ENCODE measurements at places on chromosomes 16 and 17. TPM values are rescaled to one million over a fixed set of nuclear protein-coding genes. Genes with fewer than 3 reads are reported as not detected.
A peak's percentile ranks its signal among the peaks of the same experiment; 100 is the strongest.

- no peak for DNase-seq
Observed at GRCh38 chr16:67275321-67275720, 4.0 kb upstream of the PLEKHG4 start.

GRCh38 chr17:2963332-2964027, 99.9 kb downstream of the OR1D5 start:
- DNase-seq = no peak

- DNase-seq = no peak
Observed at GRCh38 chr17:81891303-81891552, 158 bp downstream of the ALYREF start.

The HBA1 gene
- 54.8 TPM for total RNA-seq

GRCh38 chr17:73069841-73070240, 22.6 kb downstream of the SLC39A11 start:
- DNase-seq = no peak

DNA sequence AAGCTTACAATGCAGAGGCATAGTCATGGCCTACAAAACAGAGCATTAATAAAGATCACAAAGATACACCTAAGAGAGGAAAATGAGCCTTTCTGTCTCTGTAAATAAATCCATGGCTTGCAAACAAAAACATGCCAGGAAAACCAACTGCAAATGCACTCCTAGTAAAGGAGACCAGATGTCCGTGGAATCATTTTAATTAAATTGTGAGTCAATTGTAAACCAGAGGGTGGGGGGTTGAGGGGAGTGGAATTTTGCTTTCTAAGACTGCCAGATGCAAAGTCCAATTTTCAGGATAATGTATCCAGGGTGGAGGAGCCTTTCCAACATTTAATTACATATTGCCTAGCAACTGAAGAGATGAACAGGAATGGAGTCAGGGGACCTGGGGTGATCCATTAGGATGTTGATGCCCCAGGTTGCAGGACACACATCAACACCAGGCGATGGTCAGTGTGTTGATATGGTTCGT, 390.3 kb upstream of the CCL2 start:
- DNase-seq = no peak

DNA sequence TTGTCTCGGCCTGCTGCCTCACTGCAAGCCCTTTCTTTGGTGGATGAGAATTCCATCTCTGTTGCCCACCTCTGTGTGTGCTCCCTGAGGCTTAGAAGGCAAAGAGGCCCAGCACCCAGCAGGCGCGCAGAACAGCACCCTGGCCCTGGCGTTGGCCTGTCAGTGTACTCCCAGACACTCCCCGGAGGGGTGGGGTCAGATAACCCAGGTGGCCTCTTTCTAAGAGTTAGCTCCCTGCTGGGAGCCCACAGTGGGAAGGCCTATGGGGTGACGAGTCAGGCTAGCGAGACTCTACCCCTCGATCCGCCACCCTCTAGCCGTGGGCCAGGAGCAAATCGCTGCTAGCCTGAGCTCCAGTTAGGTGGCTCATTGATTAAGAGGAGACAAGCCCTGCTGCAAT, 38.1 kb downstream of the SRL start:
- no peak for DNase-seq

The FBXW10 gene
- total RNA-seq = 0.86 TPM

- DNase-seq = no peak
Observed at GRCh38 chr16:25219070-25219737, 2.5 kb downstream of the AQP8 start.

DNA sequence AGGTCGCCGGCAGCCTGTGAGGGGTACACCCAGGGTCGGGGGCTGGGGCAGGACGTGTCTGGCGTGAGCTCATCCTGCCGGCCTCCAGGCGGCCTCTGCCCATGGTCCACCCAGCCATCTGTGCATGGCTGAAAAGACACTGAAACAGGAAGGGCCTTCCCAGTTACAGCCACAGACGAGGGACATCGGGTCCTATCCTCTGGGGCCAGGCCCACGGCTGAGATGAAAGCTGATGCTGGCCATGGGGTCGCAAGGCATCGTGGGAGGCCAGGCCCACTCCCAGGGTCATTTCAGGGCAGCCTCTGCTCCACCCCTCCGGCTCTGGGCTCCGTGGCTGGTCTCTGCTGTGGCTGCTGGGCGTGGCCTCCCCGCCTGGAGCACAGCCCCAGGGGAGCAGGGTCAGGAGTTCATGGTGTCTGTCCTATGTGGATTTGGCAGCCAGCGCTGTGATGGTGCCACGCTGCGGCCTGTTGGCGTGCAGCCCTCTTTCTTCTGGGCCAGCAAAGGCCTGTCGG, 16.6 kb upstream of the ATP6V0C start:
- DNase-seq = no peak

GRCh38 chr17:49556223-49556943, 19.3 kb upstream of the NXPH3 start:
- DNase-seq = peak; percentile 72

The GRB2 gene
- total RNA-seq = 94.3 TPM

DNA sequence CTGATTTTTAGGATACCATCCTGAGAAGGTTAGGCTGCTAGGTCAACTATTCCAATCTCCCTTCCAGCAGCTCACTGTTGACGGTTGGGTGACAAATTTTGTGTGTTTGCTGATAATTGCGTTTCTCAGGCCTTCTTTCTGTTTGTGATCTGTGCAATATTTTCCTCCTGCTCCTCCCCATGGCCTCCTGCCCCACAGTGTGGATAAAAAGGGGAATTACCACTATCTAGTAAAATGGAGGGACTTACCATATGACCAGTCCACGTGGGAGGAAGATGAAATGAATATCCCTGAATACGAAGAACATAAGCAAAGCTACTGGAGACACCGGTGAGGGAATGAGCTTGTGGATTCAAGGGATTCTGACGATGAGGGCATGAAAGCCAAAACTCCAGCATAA, 9.2 kb downstream of the CHD3 start:
- no peak for DNase-seq

DNA sequence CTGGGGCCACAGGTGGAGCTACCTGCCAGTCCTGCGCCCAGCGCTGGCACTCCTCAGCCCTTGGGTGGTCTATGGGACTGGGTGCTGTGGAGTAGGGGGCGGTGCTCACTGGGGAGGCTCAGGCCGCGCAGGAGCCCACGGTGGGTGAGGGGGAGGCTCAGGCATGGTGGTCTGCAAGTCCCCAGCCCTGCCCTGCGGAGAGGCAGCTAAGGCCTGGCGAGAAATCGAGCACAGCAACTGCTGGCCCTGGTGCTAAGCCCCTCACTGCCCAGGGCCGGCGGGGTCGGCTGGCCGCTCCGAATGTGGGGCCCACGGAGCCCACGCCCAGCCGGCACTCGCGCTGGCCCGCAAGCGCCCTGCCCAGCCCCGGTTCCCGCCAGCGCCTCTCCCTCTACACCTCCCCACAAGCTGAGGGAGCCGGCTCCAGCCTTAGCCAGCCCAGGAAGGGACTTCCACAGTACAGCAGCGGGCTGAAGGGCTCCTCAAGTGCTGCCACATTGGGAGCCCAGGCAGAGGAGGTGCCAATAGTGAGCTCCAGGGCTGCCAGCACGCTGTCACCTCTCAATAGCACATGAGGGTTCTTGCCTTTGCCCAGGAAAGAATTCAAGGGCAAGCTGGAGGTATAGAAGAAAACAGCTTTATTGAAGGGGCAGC, 11.0 kb upstream of the EEF2KMT start:
- DNase-seq = no peak

The VMO1 gene
- 3.9 TPM for total RNA-seq

DNA sequence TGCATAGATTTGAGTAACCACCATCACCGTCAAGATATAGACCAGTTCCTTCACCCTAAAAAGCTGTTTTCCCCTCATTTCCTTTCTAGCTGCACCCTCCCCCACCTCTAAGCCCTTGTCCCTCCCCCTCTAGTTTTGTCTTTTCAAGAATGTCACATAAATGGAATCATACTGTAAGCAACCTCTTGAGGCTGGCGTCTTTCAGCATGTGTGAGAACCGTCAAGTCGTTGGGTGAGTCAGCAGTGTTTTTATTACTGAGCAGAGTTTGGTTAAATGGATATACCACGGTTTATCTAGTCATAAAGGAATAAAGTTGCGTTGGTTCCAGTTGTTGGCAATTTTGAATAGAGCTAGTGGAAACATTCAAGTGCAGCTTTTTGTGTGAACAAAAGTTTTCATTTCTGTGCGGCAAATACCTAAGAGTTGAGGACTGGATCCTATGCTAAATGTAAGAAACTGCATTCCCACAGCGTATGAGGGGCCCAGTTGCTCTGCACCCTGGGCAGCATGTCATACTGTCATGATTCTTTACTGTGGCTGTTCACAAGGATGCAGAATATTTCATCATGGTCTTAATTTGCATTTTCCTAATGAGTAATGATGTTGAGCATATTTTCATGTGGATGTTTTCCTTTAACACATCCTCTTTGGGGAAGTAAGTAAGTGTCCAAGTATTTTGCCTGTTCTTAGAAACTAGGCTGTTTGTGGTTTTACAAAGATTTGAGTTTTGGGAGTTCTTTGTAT, 264.3 kb downstream of the CPPED1 start:
- no peak for DNase-seq

GRCh38 chr16:86928523-86929011, 350.2 kb downstream of the FOXL1 start:
- no peak for DNase-seq

- DNase-seq = no peak
Observed at GRCh38 chr17:64090144-64090543, 39.8 kb downstream of the ERN1 start.

DNA sequence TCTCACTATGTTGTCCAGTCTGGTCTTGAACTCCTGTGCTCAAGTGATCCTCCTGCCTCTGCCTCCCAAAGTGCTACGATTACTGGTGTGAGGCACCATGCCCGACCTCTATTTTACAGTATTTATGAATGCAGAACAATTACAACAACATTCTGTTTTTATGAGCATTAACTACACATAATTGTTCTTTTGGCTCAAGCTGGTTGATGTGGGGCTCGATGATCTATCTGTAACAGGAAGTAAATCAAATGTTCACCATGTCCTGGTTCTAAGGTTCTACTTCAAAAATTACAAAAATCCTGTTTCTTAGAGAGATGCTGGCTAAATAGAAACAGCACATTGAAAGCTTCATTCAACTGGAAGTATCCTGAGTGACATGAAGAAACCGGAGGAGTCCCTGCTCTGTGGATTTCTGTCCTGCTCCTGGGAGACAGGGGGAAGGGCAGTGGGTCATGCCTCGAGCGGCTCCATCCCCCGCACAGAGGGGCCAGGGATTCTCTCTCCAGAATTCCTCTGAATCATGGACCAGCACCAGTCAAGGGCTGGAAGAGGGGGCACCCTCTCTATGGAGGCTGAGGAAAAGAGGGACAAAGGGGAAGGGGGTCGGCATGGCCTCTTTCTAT, 31.5 kb downstream of the FA2H start:
- no peak for DNase-seq

GRCh38 chr17:27669850-27670249, 38.9 kb downstream of the LGALS9 start:
- DNase-seq = no peak

- DNase-seq = no peak
Observed at GRCh38 chr17:72430611-72431432, 310.0 kb downstream of the SOX9 start.

GRCh38 chr16:70553645-70554044, 30.0 kb downstream of the SF3B3 start:
- DNase-seq = no peak

DNA sequence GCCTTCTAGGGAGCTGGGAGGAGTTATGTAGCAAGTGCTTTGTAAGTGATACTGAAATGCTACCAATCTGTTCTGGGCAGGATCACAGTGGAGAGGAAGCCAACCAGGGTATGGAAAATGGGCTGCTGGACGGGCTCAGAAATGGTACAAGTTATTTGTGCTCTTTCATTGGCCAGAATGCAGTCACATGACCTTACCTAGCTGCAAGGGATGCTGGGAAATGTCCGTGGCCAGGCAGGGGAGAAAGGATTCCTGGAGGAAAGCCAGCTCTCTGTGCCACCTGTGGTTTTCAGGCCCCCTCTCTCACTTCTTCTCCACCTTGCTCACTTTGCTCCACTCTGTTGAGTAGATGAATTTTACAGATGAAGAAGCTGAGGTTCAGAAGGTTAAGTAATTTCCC, 4.8 kb downstream of the EEF2K start:
- no peak for DNase-seq

The DPEP3 gene
- not detected for total RNA-seq

GRCh38 chr17:81863123-81863675, 2.9 kb upstream of the P4HB start:
- DNase-seq = no peak

The SECTM1 gene
- total RNA-seq = 8.5 TPM

- DNase-seq = no peak
Observed at GRCh38 chr16:616733-617586, 13.8 kb upstream of the WFIKKN1 start.

DNA sequence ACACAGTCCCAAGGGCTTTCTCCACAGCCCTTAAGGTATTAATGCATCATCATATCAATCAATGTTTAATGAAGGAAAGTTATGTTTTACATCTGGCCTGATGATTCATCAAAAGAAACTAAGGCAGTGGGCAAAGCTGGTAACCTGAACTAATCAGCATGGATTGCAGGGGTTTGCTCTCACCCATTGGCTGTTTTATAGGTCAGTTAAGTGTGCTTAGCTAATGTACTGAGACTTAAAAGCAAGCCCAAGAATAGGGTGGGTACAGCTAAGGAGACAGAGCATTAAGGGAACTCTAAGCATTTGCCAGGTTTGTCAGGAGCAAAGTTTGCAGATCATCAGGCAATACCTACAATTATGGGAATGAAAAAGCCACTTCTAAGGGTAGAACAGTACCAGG, 1247.6 kb downstream of the CDH8 start:
- DNase-seq = no peak

All from mucosa of gallbladder (tissue), 1 donor.